Stimulated activated CD8-positive, alpha-beta memory T cell treated with anti-CD3 and anti-CD28 coated beads, Interleukin-12 subunit alpha, Interleukin-12 subunit beta, amount 100 ng/mL, for 1 hour (primary cell): ENCODE measurements at places on chromosomes 6 and 20.

GRCh38 chr20:46816886-46817638 is 77.6 kb upstream of the EYA2 start:
- DNase-seq, result no peak

- DNase-seq, result no peak
These were observed 52.9 kb upstream of the BHLHE23 start for GRCh38 chr20:63059684-63060056.

DNA sequence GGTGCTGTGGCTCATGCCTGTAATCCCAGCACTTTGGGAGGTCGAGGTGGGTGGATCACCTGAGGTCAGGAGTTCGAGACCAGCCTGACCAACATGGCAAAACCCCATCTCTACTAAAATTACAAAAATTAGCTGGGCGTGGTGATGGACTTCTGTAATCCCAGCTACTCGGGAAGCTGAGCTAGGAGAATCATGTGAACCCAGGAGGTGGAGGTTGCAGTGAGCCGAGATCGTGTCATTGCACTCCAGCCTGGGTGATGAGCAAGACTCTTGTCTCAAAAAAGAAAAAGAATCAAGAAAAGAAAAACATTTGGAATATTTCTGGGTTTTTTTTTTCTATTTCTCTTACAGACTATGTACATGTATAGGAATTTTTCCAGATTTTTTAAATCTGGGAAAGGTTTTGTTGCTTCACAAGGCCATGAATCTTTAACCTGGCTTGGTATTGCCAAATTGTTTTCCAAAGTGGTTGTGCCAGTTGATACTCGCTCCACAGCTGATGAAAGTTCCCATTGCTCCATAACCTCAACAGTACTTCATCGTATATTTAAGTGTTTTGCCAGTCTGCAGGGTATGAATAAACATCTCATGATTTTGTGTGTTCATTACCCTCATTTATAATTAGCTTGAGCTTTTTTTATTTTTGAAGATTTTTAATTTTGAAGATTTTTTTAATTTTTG is 33.5 kb downstream of the RNF217 start:
- DNase-seq, result no peak

GRCh38 chr6:169026175-169026574 is 227.5 kb downstream of the THBS2 start:
- DNase-seq, result no peak

DNA sequence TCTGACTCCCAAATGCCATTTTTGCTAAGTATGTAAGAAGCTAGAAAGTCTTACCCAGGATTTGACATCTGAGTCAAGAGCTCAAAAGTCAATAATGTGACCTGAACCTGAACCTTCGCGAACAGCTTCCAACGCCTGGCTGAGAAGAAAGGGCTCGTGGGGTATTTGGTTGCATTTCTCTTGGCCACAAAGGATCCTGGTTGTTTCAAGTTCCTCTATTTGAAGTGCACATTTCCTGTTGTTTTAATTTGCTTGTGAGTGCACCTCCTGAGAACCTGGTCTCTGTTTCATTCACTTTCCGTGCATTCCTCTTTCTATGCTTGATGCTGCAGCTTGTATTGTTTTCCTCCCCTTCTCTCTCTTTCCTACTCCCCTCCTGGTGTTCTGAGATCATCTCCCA is 212.5 kb downstream of the FOXA2 start:
- no peak for DNase-seq

- no peak for DNase-seq
These were observed 471.3 kb downstream of the UTRN start for GRCh38 chr6:144756469-144756868.

DNA sequence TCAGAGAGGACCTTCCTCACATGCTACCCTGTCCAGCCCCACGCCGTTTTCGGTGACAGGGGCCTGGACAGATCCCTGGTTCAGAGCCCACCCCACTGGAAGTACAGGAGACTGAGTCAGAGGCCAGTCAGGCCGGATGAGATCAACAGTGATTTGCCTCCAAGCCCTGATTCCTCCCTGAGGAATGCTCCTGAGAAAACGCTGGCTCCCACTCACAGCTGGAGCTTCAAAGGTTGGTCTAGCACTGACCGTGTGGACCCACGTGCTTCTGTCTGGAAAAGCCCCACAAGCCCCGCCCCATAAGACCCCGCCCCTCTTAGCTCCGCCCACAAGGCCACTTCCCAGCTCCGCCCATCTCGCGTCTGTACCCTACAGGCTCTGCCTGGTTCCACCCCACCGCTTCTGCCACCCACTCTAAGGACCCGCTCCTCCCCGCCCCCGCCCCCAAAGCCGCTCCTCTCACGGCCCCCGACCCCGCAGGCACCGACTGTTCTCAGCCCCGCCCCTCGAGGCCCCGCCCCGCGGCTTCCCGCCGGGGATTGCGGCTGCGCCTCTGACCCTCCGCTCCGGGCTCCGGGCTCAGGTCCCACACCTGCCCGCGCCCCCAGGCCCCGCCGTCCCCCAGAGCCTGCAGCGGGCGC is 64.9 kb upstream of the BHLHE23 start:
- DNase-seq, result no peak

GRCh38 chr6:31829633-31830283 is 2.2 kb downstream of the HSPA1B start:
- no peak for DNase-seq

DNA sequence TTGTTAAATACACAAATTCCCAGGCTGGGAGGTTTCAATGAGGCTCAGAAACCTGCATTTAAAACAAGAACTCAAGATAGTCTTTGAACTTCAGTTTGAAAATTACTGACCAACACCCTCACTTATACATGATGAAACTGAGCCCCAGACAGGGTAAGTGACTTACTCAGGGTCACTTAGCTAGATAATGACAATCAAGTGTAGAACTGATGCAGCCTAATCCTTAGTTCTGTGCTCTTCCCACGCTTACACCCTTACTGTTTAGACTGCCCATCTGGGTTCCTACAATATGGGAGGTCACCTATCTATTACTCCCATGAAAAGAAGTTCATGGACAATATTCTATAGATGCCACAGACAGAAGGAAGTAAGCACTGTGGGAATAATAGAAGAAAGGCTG is 24.5 kb upstream of the FAM135A start:
- no peak for DNase-seq

DNA sequence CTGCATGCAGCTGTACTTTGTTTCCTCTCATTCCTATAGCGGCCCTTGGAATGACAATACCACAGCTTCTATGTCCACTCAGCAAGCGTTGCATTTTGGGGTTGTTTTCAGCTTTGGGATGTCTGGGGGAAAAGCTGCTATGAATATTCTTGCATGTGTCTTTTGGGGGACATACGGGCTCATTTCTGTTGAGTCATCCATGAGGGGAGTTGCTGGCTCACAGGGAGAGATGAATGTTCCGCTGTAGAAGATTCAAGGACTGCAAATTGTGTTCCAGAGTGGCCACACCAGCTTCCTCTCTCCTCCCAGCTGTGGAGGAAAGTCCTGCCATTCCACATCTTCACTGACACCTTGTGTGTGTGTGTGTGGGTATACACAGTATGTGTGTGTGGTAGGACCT is 43.3 kb downstream of the TGM2 start:
- no peak for DNase-seq

DNA sequence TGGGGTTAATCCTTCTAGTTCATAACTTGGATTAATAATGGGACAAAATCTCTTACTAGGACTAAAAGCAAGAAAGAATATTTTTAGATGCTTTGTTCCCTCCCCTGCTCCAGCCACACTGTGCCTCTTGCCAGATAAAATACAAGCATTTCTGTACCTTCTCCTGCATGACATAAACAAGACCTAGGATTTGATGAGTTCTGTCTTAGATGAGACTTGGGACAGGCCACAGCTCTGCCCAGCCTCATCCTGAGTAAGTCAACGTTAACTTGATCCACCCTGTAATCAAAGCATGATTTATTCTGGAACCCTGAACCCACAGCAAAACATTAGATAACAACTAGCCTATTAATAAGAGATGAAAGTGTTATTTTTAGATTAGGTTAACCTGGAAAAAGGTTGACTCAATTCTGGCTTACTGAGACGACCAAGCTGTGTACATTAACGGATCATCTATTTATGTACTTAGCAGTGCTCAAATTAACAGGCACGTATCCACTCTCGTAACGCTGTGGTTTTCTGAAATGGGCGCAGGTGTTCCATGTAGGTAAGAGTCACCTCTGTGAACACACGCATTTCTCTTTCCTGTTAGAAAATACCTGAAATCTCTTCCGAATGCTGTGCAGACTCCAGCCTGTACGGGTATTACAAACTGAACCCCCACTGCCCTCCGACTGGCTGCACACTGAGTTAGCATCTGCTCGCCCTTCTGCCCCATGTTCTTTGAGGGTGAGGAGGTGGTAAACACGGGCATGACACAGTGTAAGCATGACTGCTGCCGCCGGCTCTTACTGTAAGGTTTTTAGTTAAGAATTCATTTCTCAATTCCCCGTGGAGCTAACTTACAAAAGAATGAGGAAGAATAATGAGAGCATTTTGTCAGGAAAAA is 132.1 kb upstream of the FOXQ1 start:
- DNase-seq, result no peak

GRCh38 chr6:22754061-22754460 is 184.7 kb downstream of the HDGFL1 start:
- DNase-seq, result no peak

GRCh38 chr20:52494244-52494643 is 302.7 kb upstream of the ZFP64 start:
- peak; percentile 4 for DNase-seq

GRCh38 chr6:21181866-21182265 is 411.7 kb upstream of the SOX4 start:
- DNase-seq, result no peak

DNA sequence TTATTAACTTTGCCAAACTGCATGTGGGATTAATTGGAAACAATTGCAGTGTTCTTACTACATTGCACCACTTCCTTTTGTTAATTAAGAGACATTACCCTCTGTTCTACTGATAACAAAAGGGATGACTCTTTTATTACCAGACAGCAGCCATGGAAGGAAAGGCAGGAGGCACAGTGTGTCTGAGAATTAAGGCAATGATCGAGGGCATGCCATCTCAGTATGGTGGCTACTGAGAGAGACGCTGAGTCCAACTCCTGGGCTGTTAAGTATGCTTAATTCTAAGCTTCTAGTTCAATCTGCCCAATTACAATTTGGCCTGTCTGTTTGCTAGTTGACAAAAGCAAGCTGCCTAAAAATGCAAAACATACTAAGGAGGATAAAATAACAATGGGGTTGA is 227.4 kb downstream of the PHACTR1 start:
- DNase-seq, result no peak

GRCh38 chr6:149895833-149896271 is 2.1 kb downstream of the RAET1E start:
- DNase-seq, result no peak

- DNase-seq, result no peak
These were observed 71.1 kb downstream of the PERP start for GRCh38 chr6:138036111-138036510.

- DNase-seq, result no peak
These were observed 74.6 kb downstream of the OR2B2 start for GRCh38 chr6:27837625-27838057.

GRCh38 chr20:56519551-56519950 is 5.0 kb upstream of the FAM209A start:
- DNase-seq, result no peak

GRCh38 chr20:12079490-12079889 is 161.8 kb downstream of the BTBD3 start:
- DNase-seq, result no peak

DNA sequence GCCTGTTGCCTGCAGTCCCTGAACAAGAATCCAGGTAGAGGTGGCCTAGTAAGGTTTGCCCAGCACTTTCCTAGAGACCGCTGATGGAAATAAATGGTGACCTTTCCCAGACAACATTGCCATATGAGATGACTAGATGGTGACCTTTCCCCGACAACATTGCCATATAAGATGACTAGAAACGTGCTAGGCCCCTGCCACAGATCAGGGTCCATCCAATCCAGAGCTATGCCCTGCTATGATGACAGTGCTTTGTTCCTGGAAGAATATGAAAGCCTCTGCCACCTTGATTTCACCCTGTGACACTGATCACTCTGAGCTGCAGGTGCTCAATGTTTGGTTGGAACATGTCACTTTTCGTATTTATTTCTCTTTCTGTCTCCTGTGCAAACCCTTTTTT is 133.8 kb upstream of the SPTLC3 start:
- DNase-seq, result no peak

GRCh38 chr6:32151863-32152768 is at the start of gene PRRT1:
PRRT1 (minus strand) TSS chr6:32151939; CDS start chr6:32151827, 112 bp downstream.
- DNase-seq, result no peak

- no peak for DNase-seq
These were observed 83.1 kb downstream of the KIZ start for GRCh38 chr20:21208999-21209398.

DNA sequence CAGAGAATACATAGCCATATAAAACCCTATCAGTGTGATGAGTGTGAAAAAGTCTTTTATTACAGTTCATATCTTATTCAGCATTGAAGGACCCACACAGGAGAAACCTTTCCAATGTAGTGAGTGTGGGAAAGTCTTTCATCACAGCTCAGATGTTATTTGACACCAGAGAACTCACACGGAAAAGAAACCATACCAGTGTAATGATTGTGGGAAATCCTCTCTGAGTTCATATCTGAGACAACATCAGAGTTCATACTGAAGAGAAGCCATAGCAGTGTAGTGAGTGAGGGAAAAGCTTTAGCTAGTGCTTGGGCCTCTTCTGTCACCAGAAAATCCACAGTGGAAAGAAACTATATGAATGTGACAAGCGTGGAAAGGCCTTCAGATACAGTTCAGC is 8.6 kb upstream of the ZSCAN16 start:
- no peak for DNase-seq
